ENCODE measurements at places on chromosomes 1 and 21.

DNA sequence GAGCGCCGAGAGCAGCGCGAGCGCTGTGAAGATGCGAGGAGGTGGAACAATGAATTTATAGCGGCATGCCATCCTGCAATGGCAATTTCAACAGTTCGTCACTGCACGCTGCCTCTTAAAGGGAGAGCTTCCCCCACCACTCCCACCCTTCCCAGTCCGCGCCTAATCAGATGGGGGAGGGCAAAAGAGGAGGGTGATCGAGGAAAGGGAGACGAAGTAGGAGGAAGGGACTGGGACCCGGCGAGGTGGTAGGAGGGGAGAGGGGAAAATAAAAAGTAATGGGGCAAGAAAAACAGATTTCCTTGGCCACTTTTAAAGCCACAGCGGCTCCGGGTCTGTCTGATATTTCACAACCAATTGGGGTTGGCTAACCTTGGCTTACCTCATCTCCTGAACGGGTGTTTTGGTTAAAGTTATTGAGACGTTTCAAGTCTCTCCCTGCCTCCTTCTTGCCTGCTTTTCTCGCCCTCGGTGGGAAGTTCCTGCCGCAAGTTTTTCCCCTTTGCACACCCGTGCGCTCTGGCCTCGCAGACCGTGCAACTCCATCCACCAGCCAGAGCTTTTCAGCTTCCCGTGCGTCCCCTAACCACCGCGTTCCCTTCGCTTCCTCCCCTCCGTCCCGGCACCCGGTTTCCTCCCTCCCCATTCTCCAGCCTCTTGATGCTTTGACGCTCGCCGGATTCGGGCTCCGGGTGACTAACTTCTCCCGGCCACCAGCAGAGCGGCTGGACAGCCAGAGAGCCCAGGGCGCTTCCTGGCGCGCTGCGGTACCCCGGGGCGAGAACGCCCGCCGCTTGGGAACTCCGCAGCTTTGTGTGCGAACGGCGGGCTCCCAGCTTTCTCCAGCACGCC lies at the start of gene ADAMTS5:
Gene ADAMTS5, minus strand, starts transcription at position 27 of the 852 bp plus-strand sequence. CDS start 697 bp downstream, outside the sequence.
- peak; percentile 69 for DNase-seq

- DNase-seq: no peak
These were observed 82.9 kb downstream of the PCBP3 start for GRCh38 chr21:45726438-45726837.

- DNase-seq: no peak
These were observed 16.2 kb downstream of the CAP1 start for GRCh38 chr1:40056519-40057309.

DNA sequence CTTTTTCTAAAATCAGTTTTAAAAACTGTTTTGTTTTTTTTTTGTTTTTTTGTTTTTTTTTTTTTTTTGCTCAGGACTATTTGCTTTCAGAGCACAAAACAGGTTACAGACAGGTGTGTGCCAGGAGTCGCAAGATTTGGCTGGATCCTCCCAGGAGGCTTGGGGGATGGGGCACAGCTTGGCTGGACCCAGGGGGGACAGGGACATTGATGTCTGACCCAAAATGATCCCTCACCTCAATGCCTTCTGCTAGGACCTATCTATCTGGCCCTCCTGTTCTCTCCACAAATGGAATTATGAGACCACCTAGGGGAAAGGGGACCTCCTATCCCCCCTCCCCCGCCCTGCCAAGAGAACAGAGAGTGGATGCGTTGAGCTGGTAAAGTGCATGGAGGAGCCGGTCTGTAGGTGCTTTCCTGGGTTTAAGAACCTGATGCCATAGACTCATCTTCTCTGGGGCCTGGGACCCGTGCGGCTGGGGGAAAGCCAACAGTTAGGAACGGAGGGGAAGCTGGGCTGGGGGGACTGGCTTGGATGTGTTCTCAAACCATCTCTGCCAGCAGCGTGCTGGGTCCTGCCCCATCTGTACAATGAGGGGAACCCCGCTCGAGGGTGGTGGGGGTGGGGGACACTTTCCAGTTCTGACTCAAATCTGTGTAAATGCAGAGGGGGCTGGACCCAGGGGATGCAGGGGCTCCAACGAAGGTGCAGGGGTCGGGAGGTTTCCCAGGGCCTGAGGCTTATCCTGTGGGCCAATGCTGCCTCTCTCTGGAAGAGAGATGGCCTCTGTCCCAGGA lies 28.9 kb downstream of the RUNX3 start:
- DNase-seq: peak; percentile 12

GRCh38 chr1:244918421-244919319 lies 54.3 kb upstream of the HNRNPU start:
- DNase-seq: peak; percentile 59

GRCh38 chr1:212173567-212173966 lies 111.6 kb upstream of the PPP2R5A start:
- no peak for DNase-seq

GRCh38 chr1:21651214-21652042 lies 17.7 kb downstream of the RAP1GAP start:
- peak; percentile 71 for DNase-seq

All from head of caudate nucleus (tissue), 42 donors.